Stimulated activated naive CD8-positive, alpha-beta T cell treated with anti-CD3 and anti-CD28 coated beads, Interleukin-15, amount 100 ng/mL, for 72 hours (primary cell): ENCODE measurements at places on chromosomes 1 and 21.
A peak's percentile ranks its signal among the peaks of the same experiment; 100 is the strongest.

GRCh38 chr1:8419861-8420260 is 101.9 kb downstream of the SLC45A1 start:
- no peak for DNase-seq

DNA sequence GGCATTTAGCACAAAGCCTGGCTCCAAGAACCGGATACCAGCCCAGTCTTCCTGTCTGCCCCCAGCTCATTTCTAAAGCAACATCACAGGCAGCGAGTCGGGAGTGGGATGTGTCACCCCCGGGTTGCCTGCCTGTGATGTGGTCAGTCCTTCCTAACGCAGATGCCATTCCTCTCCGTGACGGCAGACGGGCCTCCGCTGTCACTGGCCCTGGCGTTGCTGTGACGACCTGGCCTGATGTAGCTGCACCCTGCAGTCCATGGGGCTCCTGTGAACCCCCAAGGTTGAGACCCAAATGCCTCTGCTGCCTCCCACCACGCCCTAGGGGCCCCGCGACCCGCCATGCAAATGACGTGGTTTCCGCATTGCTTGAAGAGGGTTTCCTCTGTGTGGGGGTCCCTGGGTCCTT is 12.3 kb downstream of the TNFRSF1B start:
- peak; percentile 73 for DNase-seq

- no peak for DNase-seq
Measured at GRCh38 chr1:186884251-186884650, 55.5 kb downstream of the PLA2G4A start.

DNA sequence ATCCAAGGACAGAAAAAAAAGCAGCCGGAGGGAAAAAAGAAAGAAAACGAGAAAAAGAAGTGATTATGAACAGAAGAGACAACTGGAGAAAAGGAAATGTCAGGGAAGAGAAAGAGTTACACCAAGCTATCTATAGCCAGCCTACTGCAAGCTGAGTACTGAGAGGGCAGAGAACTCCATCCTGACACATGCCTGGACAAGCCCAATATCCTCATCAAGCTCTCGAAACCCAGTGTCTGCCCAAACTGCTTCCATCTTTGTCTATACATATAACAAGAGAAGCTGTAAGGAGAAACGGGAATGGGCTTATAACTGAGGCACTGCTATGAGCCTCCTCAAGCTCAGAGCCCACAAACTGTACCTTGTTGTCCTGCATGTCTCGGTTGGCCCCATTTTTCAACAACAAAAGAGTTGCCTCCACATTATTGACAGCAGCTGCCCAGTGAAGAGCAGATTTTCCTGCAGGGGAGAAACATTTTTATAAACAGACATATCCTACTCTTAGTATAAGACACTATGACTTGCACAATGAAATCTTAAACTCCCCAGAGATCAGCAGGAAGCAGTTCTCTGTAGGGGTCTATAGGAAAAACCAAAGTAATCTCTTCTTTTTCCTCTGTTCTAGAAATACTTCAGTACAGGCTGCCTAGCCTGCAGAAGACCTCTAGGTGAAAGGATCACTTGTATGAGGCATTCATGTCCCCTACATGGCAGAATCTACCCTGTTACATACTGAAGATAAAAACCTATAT is 21.2 kb upstream of the ADAM30 start:
- DNase-seq = no peak

GRCh38 chr1:20141466-20141865 is 2.3 kb downstream of the PLA2G2F start:
- no peak for DNase-seq

DNA sequence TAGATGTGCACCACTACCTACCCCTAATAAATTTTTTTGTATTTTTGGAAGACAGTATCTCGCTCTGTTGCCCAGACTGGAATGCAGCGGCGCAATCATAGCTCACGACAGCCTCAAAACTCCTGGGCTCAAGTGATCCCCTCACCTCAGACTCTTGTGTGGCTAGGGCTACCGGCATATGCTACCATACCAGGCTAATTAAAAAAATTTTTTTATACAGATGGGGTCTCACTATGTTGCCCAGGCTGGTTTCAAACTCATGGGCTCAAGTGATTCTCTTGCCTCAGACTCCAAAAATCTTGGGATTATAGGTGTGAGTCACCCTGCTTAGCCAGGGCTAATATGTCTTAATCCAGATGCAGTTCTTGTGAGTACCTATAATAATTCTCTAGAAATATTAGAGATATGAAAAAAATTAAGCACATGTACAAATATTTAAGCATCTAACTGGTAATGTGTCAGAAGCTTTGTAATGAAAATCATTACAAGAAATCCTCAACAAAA is 9.5 kb downstream of the SORT1 start:
- DNase-seq = no peak

DNA sequence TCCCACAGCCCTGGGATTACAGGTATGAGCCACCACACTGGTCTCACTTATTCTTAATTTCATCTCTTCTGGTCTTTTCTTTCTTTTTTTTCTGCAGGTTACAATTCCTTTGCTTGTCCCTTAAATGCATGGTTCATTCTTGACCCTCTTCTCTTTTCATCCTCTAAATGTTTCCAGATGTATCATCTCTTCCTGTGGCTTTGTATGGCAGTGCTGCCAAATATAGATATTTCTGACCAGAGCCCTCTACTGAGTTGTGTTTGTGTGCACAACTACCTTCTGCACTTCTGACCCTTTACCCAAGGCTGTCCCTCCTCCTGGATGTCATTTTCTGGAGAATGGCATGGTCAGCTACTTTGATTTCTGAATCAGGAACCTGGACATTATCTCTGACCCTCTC is 32.5 kb downstream of the OLFML3 start:
- no peak for DNase-seq

DNA sequence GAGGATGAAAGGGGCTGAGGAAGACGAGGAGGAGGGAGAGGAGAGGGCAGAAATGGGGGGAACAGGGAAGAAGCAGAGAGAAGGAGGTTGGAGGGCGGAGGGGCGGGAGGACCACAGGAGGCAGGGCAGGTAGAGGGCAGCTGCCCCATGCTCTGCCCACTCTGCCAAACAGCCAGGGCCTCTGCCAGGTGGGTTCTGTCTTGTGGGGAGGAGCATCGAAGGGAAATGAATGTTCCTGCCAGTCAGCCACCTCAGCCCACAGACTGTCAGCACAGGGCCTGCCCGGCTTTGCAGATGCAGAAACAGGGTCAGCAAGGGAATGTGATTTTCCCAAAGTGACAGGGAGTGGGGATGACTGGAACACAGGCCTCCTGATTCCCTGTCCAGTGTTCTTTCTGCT is 82.6 kb downstream of the GRIK3 start:
- DNase-seq = no peak

GRCh38 chr21:37711286-37711829 is 204.9 kb downstream of the KCNJ6 start:
- no peak for DNase-seq

GRCh38 chr1:184471686-184472085 is 84.9 kb downstream of the C1orf21 start:
- DNase-seq = no peak

GRCh38 chr21:45922648-45923047 is 58.9 kb upstream of the COL6A1 start:
- DNase-seq = no peak

GRCh38 chr1:21937034-21937371 is at the start of gene HSPG2:
Gene HSPG2 (minus strand): TSS chr1:21937310. CDS start chr1:21937217, 93 bp downstream.
- DNase-seq = no peak

DNA sequence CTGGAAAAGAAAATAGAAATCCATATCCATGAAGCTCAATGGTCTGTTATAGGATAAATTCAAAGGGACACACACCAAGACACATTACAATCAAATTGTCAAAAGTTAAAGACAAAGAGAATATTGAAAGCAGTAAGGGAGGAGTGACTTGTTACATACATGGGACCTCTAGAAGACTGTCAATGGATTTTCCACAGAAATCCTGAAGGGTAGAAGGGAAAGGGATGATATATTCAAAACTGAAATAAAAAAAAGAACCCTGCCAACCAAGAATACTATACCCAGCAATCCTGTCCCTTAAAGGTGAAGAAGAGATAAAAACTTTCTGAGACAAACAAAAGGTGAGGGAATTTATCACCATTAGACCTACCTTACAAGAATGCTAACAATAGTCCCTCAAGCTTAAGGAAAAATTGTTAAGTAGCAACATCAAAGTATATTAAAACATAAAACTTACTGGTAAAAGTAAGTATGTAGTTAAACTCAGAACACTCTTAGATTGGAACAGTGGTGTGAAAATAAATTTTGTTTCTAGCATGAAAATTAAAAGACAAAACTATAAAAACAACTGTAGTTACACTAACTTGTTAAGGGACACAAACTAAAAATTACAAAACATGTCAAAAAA is 103.2 kb upstream of the APP start:
- no peak for DNase-seq

GRCh38 chr1:71068325-71069240 is 12.3 kb downstream of the ZRANB2 start:
- no peak for DNase-seq

DNA sequence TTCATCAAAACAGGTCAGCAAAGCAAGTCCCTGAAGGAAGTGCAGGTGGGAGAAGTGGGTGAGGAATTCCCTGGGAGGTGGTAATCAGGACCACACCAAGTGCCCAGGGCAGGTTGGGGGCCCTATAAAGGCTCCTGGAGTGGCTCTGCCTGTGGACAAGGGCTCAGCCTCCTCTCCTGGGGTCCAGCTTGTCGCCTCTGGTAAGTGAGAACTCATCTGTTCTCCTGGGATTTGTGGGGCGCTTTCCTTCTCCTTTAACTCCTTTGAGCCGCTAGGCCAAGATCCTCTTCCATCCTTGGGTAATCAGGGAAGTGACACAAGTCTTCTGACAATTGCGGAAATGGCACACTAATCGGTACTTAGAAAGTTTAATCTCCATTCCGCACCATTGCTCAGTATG is at the start of gene SPRR4:
SPRR4 (plus strand) TSS at position 154 of the 400 bp plus-strand sequence. CDS start 1,243 bp downstream, outside the sequence.
- no peak for DNase-seq

DNA sequence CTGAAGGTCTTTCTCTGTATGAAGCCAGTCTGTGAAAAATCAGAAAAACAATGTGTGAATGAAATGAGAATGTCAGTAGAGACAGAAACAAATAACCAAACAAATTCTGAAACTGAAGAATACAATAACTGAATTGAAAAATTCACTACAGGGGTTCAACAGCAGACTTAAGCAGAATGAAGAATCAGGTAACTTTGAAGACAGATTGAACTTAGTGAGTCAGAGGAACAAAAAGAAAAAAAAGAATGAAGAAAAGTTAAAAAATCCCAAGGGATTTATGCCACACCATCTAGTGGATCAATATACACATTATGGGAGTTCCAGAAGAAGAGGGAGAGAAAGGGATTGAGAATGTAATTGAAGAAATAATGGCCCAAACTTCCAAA is 14.6 kb downstream of the ZNF691 start:
- DNase-seq = no peak

DNA sequence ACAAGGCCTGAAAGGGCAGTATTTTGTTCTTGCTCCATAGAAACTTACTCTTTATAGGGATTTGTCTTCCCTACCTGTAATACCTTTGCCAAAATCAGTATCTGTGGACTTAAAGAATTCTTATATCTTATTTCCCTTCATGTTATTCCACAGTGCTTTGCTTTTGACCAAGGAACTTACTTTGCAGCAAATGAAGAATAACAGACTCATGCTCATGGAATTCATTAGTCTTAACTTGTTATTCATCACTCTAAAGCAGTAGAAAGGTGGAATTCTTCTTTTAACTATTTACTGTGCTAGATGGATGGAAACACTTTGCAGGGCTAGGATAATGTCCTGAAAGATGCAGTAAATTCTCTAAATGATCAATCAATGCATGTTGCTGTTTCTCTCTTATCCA is 45.9 kb downstream of the DUSP10 start:
- no peak for DNase-seq

DNA sequence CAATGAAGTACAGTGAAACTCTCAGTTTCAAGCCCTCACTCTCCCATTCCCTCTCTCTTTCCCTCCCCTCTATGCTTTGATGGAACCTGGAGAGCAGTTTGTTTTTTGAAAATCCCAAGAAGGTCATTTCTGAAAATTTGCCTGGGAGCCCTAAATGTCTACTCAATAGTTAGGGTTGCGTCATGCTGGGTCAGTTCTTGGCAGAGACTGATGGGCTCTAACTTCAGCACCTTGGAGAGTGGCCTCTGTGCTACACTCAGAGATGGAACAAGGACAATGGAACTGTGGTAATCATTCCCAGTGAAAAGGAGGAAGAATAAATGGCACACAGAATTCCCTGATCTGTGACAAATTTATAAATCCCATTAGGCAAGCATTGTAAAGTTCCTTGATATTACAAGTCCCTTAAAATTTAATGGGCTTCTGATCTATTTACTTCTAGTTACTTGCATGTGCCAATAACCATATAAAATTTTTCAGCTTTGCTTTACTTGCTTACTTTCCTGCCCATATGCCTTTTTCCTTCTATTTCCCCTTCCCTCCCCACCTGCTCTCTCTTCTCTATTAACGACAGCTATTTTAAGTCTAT is 182.9 kb upstream of the KCND3 start:
- DNase-seq = no peak

- no peak for DNase-seq
Measured at GRCh38 chr1:173097001-173097400, 46.3 kb upstream of the TNFSF18 start.

DNA sequence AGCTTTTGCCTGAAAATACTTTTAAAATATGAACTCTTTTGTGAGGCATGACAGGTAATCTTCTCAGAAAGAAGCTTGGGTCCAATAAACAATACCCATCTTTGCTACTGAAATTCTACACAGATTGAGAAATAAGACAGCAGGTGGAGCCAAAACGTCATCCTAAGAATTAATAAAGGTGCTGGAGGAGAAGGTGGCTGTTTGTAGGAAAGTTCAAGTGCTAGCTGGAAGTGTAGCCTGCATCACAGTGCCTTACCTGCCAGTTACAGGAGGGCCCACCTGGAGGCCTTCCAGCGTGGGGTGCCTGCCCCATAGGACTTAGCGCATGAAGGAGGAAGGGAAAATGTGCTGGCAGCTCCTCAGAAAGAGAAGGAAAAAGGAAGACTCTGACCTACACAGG is 93.7 kb downstream of the TTC3 start:
- no peak for DNase-seq

DNA sequence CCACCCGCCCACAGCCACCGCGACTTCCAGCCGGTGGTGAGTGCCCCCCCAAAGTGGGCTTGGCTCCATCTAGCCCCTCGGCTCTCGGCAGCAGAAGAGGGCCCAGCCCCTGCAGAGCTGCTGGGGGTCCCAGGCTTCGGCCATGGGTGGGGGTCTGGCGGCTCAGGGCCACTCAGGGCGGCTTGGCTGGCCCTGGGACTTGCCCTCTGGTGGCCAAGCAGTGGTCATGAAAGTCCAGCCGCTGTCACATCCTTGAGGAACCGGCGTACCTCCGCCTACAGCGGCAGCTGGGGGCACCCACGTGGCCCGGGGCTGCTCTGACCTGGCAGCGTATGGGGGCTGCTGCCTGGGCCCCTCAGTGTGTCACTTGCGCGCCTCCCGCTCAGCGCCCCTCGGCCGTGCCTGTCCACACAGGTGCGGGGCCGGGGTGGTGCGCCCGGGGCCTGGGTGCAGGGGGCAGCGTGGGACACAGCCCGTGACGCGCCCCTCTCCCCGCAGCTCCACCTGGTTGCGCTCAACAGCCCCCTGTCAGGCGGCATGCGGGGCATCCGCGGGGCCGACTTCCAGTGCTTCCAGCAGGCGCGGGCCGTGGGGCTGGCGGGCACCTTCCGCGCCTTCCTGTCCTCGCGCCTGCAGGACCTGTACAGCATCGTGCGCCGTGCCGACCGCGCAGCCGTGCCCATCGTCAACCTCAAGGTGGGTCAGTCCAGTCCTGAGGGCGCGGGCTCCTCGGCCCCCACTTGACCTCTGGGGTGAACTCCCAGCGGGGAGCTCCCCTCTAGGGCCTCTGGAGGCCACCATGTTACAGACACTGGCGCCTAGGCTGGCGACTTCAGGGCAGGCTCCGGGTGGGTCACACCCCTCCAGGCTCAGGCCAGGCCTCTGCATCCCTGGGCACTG is 32.4 kb downstream of the SLC19A1 start:
- DNase-seq = no peak

- DNase-seq = no peak
Measured at GRCh38 chr1:244863491-244864252, 671 bp downstream of the HNRNPU start.
